ENCODE measurements at places on chromosomes 2 and 18.
A peak's percentile ranks its signal among the peaks of the same experiment; 100 is the strongest.

DNA sequence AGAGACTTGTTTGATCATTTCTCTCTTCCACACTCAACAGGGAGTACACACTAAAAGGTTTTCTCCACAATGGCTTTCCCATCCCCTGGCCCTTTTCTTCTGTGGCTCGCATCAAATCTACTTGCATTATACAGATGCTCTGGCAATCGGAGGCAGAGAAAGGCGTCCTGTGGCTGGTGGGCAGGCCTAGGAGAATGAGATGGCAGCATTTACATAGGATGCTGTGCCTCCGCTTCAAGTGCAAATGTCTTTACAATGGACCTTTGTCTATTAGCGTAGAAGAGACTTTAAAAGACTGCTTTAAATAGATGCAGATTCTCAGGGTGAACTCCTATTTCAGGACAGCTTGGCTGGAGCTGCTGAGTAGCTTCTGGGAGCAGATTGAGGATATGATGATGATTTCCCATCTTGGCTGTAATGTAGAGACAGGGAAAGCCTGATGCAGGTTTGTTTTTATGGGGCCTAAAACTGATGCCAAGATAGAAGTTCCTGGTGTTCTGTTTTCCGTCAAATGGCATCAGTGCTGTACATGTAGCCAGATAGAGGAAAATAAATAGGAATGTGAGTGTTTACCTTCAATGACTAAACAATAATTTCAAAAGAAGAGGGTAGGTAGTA lies 423.4 kb downstream of the RND3 start:
- no peak for DNase-seq

DNA sequence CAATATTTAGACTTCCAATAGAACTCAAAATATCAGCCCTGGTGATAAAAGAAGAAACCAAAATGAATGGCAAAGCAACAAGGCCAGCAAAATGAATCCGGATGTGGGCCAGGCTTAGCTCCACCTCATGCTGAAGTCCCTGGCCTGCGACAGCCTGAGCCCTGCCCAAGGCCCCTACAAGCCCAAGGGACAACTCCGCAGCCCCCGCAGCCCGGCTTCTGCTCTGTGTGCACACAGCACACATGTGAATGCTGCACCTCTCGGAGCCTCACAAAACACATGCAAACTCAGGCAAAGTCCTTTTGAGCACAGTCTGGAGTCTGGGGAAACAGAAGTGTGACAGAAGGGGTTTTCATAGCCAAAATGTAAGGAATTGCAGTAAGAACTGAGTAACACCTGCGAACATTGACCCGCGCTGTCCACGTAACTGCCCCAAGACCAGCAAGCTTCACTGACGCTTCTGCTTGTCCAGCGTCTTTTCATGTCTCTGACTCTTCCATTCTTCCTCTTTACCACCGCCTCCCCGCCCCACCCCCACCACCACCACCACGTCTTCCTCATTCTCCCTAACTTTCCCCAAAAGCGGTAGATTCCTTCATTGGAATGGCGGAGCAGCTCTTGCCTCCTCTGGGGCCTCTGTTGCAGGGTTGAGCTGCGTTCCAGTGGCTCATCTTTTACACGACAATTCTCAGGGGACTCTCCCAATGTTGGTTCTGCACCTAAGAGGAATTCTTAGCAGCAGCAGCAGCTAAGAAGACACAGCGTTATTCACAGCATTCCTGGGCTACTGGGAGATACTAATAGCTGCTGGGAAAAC lies 136.4 kb upstream of the COPS8 start:
- DNase-seq = no peak

- DNase-seq = peak; percentile 7
Measured at GRCh38 chr2:130837811-130838565, 1.3 kb downstream of the ARHGEF4 start.

- no peak for DNase-seq
Measured at GRCh38 chr2:72340665-72341064, 193.0 kb upstream of the CYP26B1 start.

GRCh38 chr2:10951558-10952414 lies 40.1 kb downstream of the KCNF1 start:
- no peak for DNase-seq

DNA sequence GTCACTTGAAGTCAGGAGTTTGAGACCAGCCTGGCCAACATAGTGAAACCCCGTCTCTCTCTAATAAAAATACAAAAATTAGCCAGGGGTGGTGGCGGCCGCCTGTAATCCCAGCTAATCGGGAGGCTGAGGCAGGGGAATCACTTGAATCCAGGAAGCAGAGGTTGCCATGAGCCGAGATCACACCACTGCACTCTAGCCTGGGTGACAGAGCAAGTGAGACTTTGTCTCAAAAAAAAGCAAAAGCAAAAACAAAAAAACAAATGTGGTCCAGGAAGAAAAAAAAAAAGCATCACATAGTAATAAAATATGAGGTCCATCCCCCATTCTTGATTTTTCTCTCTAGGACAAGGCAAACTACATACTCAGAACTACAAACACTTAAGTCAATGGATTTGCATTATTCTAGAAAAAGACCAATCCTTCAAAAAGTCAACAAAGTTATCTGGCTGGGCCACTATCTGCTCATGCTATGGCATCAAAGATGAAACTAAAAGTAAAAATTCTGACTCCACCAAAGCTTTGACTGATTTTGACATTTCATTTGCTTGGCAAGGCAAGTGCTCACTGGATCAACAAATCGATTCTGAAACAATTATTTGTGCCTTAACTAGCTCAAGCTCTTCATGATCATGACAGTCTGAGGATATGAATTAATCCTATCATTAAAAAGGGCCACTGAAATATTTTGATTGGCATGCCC lies 28.4 kb downstream of the MEX3C start:
- DNase-seq = no peak

DNA sequence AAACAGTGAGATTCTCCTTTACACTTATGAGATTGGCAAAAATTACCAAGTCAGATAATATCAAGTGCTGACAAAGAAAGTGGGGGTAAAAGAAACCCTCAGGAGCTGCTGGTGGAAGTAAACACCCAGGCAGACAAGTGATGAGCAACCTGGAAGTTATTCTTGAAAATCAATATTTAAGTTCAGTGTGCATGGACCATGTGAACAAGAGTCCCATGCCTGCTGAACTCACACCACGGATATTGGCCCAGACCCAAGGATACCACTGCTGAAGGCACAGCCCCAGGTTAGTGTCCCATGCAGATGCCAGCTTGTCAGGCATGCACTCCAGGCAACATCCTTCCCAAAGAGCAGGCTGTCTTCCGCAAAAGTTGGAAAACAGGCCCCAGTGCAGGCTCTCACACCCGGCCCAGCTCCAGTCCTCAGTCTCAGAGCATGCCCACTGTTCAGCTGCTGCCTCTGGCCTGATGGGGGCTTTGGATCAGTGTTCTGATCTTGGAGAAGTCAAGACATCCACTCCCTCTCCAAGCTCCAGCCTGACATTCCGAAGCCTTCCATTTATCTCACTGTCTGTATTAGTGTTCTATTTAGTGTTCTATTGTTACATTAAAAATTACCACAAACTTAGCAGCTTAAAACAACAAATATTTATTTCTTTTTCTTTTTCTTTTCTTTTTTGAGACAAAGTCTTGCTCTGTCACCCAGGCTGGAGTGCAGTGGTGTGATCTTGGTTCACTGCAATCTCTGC lies 70.0 kb downstream of the HS1BP3 start:
- peak; percentile 30 for DNase-seq

GRCh38 chr2:17637131-17637906 lies 96.8 kb downstream of the VSNL1 start:
- no peak for DNase-seq

GRCh38 chr18:74579496-74580065 lies 18.1 kb upstream of the ZNF407 start:
- no peak for DNase-seq

DNA sequence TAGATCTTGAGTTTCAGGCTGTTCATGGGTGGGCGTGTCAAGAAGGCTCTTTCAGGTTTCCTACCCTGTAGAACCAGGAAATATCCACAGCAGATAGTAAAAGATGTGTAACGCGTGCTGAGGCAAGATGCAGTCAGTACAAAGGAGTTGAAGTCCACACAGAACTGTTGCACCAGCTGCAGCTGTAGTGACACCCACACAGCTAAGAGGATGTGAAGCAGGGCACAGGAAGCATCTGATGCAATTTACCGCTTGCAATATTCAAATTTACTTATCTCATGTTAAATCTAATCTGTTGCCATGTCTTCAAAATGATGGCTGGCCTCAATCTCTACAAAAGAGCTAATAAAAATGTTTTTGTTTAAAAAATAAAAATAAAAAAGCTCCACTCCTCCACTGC lies 132.8 kb downstream of the ARHGAP15 start:
- DNase-seq = no peak

DNA sequence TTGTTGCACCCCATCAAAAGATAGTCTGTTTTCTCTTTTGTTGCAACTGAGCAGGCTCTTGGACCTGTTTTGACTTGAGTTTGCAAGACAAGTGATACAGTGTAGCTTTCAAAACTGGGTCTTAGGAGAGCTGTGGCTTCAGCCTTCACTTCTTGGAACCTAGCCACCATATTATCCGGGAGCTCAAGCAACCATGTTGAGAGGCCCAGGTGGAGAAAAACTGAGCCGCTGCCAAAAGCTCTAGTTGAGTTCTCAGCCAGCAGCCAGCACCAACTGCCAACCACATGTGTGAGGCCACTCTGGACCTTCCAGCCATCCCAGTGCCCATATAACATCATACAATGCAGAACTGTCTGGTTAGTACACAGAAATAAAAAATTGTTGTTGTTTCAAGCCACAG lies 5.4 kb downstream of the CACNB4 start:
- DNase-seq = no peak

DNA sequence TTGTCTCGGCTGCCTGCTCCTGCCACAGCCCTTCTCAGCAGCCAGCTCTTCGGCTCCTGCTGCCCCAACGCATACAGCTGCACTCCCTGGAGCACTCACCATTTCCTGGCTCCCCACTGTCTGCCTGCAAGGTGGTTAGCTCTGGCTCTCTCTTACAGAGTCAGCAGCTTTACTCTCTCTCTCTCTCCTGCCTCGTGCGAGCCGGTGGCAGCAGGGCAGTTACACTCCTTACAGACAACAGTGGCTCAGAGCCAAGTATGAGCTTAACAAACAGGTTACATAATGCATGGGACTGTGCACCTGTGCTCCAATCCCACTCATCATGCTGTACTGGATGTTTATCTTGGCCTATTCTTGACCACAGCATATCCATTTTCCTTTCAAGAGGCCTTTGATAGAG lies 47.4 kb upstream of the DNAJC10 start:
- peak; percentile 100 for DNase-seq

DNA sequence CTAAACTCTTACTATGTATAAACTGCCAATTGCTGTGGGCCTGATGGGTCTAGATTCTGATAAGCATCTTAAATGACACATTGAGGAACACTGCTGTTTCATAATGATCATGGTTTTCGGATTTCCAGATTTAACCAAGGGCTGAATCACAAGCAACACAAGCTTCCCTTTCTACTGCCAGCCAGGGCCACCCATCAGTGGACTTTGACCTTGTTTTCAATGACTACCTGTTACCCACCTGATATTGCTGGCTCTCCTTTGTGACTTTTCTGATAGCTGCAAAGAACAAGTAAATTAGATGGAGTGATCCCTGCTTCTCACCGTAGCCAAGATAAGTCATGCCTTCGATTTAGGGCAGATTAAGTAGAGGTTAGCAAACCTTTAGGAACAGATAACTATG lies 259.0 kb downstream of the PAX3 start:
- DNase-seq = peak; percentile 6

DNA sequence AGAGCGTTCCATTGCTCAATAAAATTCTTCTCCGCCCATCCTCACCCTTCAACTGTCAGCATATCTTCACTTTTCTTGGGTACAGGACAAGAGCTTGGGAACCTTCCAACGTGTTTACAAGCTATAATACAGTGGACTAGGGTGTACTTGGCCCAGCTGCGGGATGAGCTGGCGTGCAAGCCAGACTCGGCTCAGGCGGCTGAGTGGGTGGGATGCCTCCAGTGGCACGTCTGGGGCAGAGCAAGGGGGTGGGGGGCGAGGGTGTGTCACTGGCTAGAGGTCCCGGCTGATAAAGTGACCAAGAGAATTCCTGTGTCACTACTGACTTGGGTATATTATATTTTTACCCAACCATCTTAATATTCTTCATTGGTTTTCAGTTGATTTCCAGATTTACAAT lies 179.7 kb downstream of the EVA1A start:
- no peak for DNase-seq

- DNase-seq = peak; percentile 10
Measured at GRCh38 chr2:72126186-72127100, 21.2 kb downstream of the CYP26B1 start.

DNA sequence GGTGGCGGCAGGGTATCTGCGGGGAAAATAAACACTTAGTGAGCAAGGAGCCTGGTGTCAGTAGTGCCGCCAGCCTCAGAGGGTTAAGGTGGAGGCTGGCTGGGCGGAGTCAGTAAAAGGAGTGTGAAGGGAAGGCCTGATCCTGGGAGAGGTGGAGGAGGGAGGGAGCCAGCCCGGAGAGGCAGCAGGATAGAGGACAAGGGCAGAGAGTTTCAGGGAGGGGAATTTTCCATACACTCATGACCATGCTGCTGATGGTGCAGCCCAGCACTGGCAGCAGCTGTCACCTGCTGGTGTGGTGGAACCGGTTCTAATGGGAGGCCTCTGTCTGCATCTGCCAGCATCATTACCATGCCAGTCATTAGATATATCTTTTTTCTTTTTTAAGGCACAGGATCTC lies 2.0 kb upstream of the TEX44 start:
- peak; percentile 95 for DNase-seq

- peak; percentile 77 for DNase-seq
Measured at GRCh38 chr2:240567872-240568677, at the start of gene RNPEPL1. Gene RNPEPL1, plus strand, starts transcription at chr2:240568484. Its CDS starts 103 bp downstream, at chr2:240568587.
